Stimulated activated CD4-positive, alpha-beta T cell treated with anti-CD3 and anti-CD28 coated beads, TNF-alpha, amount 100 ng/mL, for 4 hours (primary cell): ENCODE measurements at places on chromosomes 12 and 14.

- DNase-seq = no peak
Measured at GRCh38 chr12:96132819-96133218, 61.4 kb upstream of the ELK3 start.

GRCh38 chr12:20268121-20268732, 100.1 kb upstream of the PDE3A start:
- DNase-seq = no peak

GRCh38 chr14:67577909-67578749, 21.9 kb downstream of the PIGH start:
- no peak for DNase-seq

- DNase-seq = no peak
Measured at GRCh38 chr12:52145228-52146088, 46.4 kb downstream of the KRT80 start.

DNA sequence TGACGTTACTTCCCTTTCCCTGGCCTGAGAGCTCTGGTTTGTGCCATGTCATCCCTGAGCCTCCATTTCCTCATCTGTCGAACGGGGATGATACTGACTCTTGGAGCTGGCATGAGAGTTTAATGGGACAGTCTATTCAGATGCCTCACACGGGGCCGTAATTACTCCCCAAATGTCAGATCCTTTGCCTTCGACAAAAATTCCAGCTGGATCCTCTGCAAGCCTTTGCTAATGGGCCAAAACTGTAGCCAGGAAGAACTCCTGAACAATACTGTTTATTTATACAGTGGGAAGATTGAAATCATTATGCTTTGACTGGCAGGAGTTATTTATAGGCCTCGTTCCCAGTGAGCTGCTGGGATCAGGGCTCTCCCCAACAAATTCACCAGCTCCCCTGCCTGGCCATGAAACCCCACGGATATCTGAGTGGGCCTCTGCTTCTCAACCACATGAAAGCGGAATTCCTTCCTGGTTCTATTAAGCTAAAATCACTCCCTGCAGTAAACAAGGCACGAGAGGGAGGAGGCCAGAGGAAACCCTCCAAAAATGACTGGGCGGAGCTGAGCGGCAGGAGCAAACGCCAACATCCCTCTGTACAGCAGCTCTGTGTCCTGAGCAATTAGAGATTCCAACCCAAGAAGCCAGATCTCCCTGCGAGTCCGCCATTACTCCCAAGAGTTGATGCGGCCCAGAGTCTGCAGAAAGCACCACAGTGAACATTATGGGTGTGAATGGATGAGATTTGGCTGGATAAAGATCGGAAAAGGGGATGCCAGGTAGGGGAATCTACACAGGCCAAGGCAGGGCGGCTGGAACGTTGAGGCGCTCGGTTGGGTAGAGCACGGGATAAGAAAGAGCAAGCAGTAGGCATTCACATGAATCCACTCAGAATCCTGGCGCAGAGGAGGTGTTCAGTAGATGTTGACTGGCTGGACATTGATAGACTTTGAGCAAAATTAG, 326.1 kb downstream of the BCL11B start:
- no peak for DNase-seq

- DNase-seq = no peak
Measured at GRCh38 chr12:130070126-130070611, 92.1 kb upstream of the FZD10 start.

GRCh38 chr12:8606890-8607289, 5.8 kb downstream of the AICDA start:
- DNase-seq = no peak

DNA sequence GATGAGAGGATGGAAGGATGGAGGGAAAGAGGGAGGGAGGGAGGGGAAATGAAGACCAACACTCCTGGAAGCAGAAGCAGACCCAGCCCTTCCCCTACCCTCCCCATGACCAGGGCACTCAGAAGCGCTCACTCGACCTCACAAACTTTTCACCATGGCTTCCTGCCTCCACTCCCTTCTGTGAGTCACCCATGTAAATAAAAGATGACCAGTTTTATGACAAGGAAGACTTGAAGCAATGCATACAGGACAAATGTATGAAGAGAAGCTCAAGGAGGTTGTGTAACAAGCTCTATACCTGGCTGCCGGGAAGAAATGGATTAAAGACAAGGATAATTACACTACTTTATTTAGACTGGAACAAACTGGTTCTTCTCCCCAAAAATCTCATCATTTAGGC, 63.8 kb downstream of the CDC42BPB start:
- no peak for DNase-seq

DNA sequence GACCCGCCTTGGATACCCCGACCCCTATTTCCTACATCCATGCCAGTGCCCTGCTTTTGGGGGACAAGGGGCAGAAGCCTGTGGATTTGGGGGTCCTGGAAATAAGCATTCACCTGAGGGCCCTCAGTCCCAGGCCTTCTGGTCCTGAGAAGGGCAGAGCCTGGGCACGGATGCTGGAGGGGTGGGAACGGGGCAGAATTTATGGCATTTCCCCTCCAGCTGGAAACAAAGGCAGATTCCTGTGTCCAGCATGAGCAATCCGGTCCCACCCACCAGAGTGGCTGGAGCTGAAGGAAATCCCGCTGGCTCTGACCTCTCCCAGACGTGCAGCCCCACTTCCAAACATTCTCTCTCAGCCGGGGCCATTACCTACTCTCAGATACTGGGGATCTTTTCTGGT, 9.3 kb downstream of the ANKRD33 start:
- no peak for DNase-seq

GRCh38 chr12:132583736-132584135, 26.6 kb downstream of the LRCOL1 start:
- no peak for DNase-seq

- DNase-seq = peak; percentile 92
Measured at GRCh38 chr12:124913474-124914391, 717 bp downstream of the UBC start.

- no peak for DNase-seq
Measured at GRCh38 chr14:101810897-101811621, 49.5 kb downstream of the PPP2R5C start.

GRCh38 chr12:91663310-91663709, 480.7 kb upstream of the DCN start:
- DNase-seq = no peak

DNA sequence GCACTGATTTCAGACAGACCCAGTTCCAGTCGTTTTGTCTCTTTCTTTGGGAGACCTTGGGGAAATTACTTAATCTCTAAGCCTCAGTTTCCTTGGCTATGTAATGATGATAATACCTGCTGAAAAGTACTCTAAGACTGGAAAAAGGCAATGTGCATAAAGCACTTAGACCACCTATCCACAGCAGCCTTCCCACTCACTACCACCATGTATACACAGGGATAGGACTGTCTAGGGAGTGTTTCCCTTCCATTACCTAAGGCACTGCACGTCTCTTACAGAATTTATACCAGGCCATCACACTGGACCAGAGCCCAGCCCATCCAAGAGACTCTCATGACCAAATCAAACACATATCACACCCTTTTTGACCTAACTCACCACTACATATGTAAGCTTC, 6.3 kb downstream of the RPS29 start:
- DNase-seq = no peak

DNA sequence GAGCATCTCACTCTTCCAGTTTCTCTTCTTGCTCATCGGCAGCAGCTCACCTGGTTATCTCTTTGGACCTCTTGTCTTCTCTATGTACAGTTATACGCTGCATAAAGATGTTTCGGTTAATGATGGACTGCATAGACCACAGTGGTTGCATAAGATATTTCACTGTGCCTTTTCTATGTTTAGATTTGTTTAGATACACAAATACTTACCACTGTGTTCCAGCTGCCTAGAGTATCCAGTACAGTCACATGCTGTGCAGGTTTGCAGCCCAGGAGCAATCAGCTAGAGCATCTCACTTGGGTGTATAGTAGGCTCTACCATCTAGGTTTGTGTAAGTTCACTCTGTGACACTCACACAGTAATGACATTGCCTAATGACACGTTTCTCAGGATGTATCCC, 57.6 kb downstream of the FBXL14 start:
- DNase-seq = no peak

DNA sequence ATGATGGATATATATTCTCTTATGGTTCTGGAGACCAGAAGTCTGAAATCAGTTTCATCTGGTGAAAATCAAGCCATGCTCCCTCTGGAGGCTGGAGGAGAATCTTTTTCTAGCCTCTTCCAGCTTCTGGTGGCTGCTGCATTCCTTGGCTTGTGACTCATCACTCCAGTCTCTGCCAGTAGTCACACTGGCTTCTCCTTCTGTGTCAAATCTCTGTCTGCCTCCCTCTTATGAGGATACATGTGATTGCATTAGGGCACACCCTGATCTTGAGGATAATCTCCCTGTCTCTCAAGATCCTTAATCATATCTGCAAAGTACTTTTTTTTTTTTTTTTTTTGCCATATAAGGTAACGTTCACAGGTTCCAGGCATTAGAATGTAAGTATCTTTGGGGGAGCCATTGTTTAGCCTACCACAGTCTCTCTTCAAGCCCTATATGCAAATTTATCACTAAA, 17.7 kb downstream of the DNAL1 start:
- no peak for DNase-seq

DNA sequence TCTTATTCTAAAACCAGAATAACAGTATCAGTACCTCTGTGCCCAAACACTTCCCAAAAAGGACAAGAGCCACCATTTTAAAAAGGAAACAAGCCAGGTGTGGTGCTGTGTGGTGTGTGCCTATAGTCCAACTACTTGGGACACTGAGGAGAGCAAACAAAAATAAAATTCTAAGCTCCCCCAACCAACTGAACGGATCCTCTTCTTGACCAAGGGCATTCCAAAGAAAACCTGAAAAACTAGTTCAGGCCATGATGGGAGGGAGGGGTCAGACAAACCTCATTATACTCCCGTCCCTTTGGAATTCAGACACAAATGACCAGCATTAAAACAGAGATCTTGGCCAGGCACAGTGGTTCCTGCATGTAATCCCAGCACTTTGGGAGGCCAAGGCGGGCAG, 20.5 kb downstream of the SLC11A2 start:
- DNase-seq = no peak

DNA sequence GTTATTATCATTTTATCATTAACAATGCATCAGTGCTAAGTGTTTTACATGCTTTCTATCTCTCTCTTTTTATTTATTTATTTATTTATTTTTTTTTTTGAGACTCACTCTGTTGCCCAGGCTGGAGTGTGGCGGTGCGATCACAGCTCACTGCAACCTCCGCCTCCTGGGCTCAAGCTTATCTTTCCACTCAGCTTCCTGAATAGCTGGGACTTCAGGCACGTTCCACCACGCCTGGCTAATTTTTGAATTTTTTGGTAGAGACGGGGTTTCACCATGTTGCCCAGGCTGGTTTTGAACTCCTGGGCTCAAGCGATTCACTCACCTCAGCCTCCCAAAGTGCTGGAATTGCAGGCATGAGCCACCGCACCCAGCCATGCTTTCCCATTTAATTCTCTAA, 3.9 kb upstream of the BTG1 start:
- DNase-seq = no peak

DNA sequence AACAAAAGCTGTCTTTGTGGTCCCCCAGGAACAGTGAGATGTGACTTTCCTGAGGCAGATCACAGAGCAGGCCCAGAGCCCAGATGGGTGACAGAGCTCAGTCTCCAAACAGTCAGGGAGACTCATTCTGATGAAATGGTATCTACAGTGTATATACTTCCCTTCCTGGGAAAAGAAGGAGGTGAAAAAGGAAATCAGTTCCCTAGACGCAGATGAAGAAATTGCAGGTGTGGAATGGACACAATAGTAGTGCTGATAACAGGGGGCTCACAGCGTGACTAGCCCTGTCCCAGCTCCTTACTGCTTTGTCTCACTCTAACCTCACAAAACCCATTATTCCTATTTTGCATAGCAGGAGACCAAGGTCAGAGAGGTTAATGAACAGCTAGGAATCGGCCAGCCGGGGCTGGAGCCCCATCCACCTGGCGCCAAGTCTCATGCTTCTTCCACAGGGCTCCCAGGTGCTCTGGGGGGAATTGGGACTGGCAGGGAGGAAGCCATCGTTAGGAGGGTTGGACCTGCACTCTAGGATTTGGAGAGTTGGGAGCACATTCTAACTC, 11.9 kb downstream of the KCNH3 start:
- no peak for DNase-seq

GRCh38 chr14:99971087-99971940, 93.9 kb upstream of the EVL start:
- peak; percentile 65 for DNase-seq

- DNase-seq = no peak
Measured at GRCh38 chr12:65779946-65780345, 44.3 kb upstream of the HMGA2 start.

- DNase-seq = no peak
Measured at GRCh38 chr12:29157486-29157946, 8.4 kb downstream of the FAR2 start.

DNA sequence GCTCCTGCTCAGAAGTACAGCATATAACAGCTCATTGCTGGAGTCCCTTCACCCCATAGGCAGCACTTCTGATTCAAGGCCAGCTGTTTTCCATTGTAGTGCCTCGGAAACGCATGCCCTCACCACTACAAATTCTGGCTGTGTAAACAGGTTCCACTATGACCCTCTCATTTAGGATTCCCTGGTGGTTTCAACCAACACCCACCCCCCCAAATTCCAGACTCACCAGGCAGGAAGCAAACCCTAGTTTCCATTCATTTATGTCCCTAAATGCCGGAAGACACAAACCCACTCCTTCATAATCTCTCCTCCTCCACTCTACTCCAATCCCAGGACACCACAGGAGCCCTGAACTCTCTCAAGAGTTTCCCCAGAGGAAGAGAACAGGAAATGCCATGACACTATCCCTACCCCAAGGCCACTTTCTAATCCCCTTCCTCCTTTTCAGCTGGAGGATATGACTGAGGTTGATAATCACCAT, 75.9 kb upstream of the TMPO start:
- no peak for DNase-seq

GRCh38 chr14:32474478-32475195, 145.5 kb downstream of the AKAP6 start:
- DNase-seq = no peak

GRCh38 chr12:47080725-47081502, 1.2 kb upstream of the AMIGO2 start:
- DNase-seq = peak; percentile 24

DNA sequence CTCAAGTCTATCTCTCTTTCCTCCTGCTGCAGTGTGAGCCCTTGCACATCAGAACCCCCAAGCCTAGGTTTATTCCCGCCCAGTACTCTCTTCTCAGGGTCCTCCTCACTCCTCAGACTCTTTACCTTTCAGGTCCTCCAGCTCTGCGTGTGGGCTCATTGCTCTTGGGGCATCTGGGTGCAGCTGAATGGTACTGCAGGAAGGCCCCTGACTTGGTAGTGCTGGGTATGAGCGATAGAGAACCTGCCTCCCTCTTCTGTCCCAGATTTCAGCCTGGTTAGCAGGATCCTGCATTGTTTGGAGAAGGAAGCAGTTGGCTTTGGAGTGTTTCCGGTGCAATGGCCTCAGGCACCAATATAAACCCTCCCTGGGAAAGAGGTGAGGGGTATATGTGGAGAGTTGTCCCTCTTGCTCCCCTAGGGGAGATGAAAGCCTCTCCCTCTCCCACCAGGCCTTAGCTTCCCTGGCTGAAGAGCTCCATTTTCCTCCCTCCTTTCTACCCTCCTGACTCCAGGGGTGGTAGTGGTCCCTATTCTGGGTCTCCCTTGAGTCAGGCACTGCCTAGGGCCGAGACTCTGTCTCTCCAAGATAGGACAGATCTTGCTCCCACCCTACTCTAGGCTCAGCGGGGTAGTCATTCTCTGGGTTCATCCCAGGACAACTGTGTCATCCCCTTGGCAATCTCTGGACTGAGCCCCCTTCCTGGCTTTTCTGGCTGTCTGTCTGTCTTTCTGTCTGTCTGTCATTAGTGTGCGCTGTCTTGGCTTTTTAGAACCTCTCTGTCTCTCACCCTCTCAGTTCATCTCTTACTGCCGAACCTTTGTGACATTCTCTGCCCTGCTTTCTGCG, 3.8 kb downstream of the LRP1 start:
- no peak for DNase-seq
